CD4-positive, alpha-beta memory T cell (primary cell): ENCODE measurements at places on chromosomes 7 and 10.

- DNase-seq, result no peak
These were observed 759 bp downstream of the DNAJB12 start for GRCh38 chr10:72353965-72354355.

DNA sequence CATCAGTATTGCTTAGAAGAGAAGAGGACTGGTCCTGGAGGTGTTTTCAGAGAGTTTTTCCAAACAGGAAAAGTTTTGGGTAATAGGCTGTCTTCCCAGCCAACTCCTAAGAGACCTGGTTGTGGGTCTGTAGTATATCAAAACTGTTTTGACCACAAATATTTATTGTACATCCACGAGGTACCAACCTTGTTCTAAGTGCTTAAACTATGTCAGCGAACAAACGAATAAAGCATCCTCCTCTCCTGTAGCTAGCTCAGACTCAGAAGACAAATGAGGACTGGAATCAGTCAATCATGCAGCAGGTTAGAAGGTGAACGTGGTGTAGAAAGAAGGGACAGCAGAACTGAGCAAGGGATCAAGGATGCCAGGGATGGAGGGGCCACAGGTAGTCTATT, 61.6 kb upstream of the MKI67 start:
- no peak for DNase-seq

DNA sequence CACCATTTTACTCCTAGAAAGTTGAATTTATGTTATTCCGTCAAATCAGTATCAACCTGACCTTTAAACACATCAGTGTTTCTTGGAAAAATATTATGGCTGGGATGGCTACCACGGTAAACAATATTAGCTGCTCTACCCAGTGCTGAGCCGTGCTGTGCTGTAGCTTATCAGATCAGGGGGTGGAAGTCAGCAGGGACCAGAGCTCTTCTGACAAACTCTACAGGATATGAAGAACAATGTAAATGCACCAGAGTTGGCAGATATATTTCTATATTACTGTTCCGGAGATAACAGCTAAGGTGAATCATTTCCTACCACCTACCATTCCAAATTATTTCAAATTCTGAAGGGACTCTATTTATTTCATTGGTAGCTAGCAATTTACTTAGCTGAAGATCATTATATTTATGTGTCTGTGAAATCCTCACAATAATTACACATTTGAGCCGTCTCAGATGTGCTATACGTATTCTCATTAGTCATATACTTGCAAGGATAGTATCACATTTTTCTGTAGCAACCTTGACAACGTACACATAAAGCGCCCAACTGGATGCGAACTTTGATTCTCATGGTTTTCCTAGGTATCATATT, 76.5 kb downstream of the TEX36 start:
- DNase-seq, result no peak

- DNase-seq, result no peak
These were observed 166.9 kb downstream of the GLI3 start for GRCh38 chr7:42070068-42070467.

DNA sequence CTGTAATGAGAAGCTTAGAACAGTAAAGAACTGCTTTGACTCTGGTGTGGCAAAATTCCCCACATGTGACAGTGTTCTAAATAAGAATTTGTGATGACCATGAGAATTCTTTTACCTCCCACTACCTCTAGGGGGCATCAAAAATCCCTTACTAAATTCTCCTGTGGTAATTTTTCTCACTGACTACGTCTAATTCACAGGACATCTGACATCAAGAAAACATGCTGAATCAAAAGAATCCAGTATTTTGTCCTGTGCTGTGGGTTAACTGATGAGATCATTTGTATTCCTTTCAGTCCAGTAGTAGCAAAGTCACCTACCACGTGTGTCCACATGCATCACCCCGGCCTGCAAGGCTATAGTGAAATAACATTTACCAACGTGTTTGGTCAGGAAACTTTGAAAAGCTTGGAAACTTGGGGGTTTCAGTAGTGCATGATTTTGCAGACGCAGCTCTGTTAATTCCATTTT, 103.8 kb downstream of the ATE1 start:
- peak; percentile 15 for DNase-seq

GRCh38 chr10:86001521-86001920, 365.1 kb downstream of the GRID1 start:
- no peak for DNase-seq
